PC-3 (cell line): ENCODE measurements at places on chromosomes 7 and 10. TPM values are rescaled to one million over a fixed set of nuclear protein-coding genes. Genes with fewer than 3 reads are reported as not detected.
A peak's percentile ranks its signal among the peaks of the same experiment; 100 is the strongest.

GRCh38 chr10:29119374-29119773 is 169.5 kb upstream of the LYZL1 start:
- DNase-seq = peak; percentile 53

DNA sequence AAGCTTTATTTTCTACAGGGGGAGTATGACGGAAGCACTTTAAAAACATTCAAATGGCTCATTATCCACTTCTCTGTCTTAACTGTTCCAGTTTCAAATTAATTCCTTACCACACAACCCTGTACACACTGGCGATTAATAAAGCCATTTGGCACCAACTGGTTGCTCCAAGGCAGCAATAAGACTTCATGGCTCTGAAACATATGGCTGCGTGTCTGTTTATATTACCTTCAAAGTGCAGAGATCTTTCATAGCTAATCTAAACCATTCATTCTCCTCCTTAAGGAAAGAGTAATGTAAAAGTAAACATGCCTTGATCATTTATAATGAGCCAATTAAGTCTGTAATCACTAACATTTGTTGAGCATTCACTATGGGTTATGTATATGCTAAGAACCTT is 325.7 kb downstream of the PARD3 start:
- DNase-seq = no peak

The NSMCE4A gene
- total RNA-seq = 46.3 and 47.3 TPM in 2 replicates

The ITGA8 gene
- not detected in 2 replicates for total RNA-seq

DNA sequence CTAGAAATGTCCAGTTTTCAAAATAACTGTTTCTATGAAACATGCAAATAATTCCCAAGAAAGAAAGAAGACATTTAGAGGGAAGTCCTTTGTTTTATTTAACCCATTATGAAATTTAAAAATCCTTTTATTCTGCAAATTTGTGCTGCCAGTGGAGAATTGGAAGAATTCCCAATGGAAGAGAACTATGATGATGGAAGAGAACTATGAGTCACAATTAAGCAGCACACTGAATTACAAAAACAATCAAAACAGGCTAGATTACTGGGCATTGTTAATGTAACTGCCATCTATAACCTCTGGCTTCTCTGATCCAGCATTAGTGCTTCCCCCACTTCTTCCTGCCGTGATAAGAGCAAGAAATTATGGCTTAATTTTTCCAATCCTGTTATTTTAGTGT is 126.2 kb upstream of the FEZF1 start:
- DNase-seq = no peak

GRCh38 chr7:68789597-68789996 is 808.7 kb upstream of the AUTS2 start:
- DNase-seq = no peak

- DNase-seq = no peak
These were observed 10.6 kb upstream of the TSPAN14 start for GRCh38 chr10:80443531-80443974.

The C10orf62 gene
- total RNA-seq = not detected in 2 replicates

DNA sequence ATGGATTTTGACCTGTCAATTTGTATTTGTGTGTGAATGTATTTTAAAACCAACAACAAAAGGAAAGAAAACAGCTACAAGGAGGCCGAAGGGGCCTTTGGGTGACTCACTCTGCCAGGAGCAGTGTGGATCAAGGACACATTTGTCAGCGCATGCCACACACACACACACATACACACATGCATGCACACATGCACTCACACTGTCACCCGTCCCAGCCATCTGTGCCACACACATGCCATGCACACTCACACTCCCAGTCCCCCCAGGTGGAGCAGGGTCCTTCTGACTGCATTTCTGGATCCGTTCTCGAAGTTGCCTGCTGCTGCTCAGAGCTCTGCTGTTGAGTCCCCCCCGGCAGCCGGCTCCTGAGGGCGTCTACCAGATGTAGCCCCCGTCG is 26.0 kb downstream of the SPOCK2 start:
- no peak for DNase-seq

DNA sequence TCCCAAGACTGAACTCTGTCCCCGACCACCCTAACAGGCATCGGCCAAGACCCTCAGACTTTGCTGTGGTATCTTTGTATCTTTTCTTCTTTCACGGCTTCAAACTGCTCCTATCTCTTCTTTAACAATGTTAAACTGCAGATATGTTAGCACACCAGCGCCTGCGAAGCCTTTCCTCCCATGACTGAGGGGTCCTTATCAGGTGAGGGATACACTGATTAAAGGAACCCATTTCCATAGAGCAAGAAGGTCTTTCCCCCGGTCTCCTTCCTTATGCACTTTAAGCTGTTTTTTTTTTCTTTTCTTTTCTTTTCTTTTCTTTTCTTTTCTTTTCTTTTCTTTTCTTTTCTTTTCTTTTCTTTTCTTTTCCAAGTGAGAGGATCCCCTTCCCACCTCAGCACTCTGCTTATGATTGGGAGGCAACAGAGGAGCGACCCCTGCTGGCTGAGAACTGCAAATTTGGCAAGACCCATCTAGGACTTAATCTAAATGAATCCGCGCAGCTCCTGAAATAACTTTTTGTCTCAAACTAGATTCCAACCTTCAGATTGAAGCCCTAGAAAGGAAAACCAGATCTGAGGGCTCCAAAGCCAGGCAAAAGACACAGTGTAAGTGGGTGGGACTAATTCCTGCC is 109.9 kb downstream of the ITGB8 start:
- peak; percentile 65 for DNase-seq

DNA sequence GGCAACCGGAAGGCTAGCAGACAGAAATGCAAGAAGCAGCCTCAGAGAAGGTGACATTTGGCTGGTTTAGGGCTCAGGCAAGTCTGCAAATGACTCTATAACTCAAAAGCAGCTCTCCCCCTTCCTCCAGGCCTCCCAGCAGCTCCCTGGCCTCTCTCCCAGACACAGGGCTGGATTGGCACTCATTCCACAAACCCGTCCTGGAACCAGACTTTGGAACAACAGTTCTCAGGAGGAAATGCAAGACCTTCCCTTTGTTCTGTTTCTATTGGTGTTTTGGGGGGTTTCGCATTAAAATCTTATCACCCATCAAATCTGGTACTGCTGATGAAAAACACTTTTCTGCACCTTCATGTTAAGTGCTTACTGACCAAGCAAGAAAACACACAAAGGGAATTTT is 40.3 kb upstream of the EFCAB10 start:
- no peak for DNase-seq

DNA sequence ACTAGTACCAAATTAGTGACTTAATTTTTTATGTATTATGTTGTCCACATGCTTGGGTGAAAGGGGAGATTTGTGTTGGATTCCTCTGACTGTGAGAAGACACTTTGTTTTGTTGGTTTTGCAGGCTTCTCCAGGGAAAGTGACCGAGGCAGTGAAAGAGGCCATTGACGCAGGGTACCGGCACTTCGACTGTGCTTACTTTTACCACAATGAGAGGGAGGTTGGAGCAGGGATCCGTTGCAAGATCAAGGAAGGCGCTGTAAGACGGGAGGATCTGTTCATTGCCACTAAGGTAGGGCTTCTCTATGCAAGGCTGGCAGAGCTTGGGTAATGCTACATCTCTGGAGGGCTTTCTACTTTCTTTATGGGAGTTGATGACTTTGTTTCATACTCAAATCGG is 4.5 kb downstream of the AKR1E2 start:
- no peak for DNase-seq

- peak; percentile 77 for DNase-seq
These were observed 1378.7 kb downstream of the XPNPEP1 start for GRCh38 chr10:108544500-108545120.

DNA sequence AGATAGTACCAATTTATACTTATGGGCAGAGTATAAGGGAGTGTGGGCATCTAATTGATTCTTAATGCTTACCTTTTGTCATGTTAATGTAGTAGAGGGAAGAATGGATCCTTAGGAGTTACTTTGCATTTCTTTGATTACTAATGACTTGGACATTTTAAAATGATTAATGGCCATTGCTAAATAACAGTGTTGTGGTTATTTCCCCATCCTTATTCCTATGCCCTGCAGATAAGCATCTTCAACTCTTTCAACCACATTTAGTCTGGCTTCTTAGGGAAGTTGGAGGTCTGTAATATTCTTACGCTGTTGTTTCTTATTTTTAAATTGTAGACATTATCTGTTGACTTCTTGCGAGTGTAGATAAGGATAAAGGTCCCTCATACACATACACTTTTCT is 37.2 kb downstream of the KAT6B start:
- DNase-seq = no peak

GRCh38 chr10:8815969-8816368 is 761.5 kb downstream of the GATA3 start:
- no peak for DNase-seq

DNA sequence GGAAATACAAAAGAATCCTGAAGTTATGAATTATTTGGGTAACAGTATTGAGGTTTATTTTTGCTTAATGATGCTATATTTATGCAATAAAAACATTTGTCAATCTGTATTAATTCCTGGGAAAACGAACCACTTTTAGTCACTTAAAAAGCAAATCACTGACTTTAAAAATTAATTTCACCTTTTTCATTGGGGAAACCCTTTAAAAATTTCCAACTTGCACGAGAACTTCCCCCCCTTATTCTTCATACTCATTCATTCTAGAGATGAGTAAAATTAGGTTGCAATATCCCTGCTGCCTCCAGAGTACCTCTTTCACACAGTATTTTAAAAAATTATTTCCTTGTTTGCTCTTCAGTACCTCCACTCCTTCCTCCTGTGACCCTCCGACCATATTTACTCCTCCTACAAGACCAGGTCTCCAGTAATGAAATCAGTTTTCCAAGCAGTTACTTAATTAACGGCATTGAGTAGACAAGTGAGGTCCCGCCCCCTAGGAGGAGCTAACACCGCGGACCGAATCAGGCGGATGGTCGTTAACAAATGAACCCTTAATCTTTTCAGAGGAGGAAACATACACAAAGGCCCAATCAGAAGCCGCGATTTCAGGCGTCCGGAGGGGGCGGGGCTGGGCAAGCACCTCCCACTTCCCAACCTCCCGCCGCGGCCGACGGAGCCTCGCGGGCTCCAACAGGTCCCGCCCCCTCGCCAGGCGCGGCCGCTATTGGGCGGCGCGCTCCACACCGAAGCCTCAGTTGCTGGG is 465 bp upstream of the TRIM24 start:
- peak; percentile 94 for DNase-seq

The FZD8 gene
- 275 and 375 TPM in 2 replicates for total RNA-seq

- no peak for DNase-seq
These were observed 36.8 kb downstream of the WIPF3 start for GRCh38 chr7:29843093-29843492.

DNA sequence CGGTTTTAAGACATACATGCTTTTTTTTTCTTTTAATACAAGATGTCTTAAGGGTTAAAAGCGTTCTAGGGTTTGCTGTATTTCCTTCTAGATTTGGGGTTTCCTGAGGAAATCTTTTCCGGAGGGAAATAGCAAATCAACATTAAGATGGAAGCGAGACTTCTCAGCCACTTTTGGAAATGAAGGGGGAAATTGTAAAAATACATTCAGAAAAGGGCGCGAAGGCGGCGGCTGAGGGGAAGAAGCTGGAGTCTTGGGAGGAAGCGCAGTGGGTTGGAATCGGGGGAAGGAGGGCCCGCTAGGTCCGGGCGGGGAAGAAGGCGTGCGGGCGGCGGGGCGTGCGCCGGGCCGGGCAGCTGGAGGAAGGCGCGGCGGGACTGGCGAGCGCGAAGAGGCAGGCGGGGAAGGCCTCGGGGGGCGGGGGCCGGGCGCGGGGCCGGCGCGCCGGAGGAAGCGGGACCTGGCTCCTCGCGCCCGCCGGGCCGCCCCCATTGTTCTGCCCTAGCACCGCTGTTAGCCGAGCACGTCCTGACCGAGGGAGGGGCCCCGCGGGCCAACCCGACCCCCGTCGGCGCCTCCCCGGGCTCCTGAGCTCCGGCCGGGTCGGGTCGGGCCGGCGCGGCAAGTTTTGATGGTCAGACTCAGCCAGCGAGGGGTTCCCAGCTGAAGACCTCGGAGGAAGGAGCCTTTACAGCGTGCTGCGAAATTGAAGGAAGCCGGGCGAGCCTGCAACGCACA is 1.5 kb upstream of the SKIDA1 start:
- DNase-seq = peak; percentile 55

The FAM25G gene
- total RNA-seq = not detected in 2 replicates

DNA sequence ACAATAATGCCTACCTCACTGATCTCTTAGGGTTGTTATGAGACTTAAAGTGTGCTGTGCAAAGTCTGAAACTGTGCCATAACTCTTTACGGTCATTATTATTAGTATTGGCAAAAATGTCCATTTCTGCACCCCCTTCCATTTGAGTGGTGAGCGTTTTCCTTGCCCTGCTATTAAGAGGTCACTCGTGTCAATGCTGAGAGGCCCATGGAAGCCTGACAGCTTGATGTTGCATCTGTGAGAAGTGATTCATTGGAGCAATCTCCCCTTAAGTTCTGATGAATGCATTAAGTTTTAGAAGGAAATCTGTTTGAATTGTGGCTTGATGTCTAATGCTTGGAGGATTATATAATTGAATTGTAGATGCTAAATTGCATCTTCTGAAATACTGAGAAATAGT is 253.3 kb downstream of the FRMD4A start:
- DNase-seq = no peak
